ENCODE measurements at places on chromosomes 3 and 15.

- no peak for DNase-seq
Observed at GRCh38 chr3:25150199-25150598, 277.9 kb upstream of the RARB start.

DNA sequence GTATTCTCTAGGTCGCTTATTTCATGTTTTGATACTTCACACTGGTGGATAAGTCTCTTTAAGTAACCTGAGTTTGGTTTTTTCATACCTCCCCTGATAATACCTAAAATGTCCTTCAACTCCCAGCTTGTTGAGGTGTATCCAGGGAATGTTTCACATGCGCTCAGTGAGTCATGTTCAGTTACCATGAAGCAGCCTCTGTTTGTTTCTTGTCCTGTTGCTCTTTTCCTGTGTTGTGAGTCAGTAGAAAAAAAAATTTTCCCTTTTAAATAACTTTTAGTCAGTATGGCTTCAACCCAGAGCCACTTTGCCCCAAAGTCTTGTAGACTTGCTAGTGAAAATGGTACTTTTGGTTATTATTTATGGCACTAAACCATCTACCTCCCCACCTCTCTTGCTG lies 278.4 kb upstream of the ZPLD1 start:
- no peak for DNase-seq

- DNase-seq, result no peak
Observed at GRCh38 chr3:140924097-140924873, 17.4 kb upstream of the SLC25A36 start.

DNA sequence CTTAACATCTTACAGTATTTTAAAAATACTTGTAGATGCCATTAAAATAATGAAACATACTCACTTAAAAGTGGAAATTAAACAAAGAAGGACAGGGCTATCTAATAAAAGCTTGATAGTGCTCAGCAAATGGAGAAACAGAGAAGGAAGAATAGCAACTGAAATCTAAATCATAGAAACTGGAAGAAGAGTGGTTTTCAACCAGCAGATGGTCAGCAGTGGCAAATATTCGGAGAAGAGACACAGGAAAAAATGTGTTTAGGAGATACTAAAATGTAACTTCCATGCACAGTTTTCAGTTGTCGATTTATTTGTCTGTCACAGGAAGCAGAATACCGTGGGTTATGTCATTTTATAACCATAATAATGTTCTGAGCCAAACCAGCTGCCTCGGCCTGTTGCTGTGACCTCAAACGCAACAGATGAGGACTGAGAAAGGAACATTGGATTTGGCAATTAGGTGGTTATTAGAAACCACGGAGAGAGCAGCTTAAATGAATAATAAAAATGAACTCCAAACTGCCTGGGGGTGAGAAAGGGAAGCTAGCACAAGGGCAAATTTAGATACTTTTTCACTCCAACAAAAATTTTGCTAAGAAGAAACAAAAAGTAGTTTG lies 246.6 kb upstream of the KCNMB2 start:
- DNase-seq, result no peak

- DNase-seq, result no peak
Observed at GRCh38 chr15:51191766-51192165, 97.1 kb upstream of the TNFAIP8L3 start.

GRCh38 chr3:141708367-141708766 lies 29.7 kb upstream of the RNF7 start:
- DNase-seq, result no peak

GRCh38 chr15:69337138-69337537 lies 38.4 kb downstream of the PAQR5 start:
- no peak for DNase-seq

DNA sequence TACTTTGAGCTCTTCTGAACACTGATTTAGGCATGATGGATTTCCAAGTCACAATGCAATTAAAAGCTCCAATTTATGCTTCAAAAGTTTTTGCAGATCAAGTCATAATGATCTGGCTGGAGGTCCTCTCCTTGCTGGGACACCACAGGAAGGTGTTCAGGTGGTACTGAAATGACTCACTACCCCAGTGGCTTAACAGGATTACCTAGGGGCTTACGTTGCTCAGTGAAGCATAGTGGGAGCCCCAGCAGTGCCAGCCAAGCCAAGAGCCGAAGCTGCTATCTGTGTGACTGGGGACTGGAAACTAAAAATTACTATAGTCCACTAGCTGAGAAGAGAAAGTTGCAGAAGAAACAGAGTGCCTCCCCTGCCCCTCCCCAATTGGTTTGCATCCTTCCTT lies 110.1 kb upstream of the LPP start:
- no peak for DNase-seq

- DNase-seq, result no peak
Observed at GRCh38 chr3:28042095-28042635, 199.3 kb upstream of the CMC1 start.

GRCh38 chr3:52707585-52707984 lies 1.7 kb downstream of the SPCS1 start:
- DNase-seq, result no peak

DNA sequence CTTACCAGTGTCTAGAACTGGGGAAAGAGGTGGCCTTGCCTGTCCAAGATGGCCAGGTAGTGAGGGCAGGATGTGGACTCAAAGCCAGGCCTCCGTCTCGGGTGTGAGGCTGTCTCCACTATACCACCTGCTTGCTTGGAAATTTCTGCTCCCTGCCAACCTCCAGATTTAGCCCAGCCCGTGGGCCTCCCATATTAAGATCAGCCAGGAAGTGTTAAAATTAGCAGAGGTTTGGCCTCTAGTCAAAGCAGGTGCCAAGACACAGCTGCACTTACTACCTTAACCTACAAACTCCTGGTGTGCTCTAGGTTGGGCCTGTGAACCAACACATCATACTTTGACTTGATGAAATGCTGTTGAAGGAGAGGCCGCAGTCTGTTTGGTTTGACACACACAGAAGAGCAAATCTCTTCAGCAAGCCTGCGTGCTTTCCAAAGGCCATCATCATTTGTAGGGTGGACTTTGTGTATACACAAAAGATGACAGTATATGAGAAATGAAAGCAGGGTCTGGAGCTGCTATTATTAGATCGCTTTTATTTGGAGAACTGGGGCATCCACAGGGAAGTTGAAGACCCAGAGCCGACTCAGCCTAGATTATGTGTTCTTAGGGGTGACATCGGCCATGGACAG lies 206.5 kb downstream of the XXYLT1 start:
- DNase-seq, result no peak

DNA sequence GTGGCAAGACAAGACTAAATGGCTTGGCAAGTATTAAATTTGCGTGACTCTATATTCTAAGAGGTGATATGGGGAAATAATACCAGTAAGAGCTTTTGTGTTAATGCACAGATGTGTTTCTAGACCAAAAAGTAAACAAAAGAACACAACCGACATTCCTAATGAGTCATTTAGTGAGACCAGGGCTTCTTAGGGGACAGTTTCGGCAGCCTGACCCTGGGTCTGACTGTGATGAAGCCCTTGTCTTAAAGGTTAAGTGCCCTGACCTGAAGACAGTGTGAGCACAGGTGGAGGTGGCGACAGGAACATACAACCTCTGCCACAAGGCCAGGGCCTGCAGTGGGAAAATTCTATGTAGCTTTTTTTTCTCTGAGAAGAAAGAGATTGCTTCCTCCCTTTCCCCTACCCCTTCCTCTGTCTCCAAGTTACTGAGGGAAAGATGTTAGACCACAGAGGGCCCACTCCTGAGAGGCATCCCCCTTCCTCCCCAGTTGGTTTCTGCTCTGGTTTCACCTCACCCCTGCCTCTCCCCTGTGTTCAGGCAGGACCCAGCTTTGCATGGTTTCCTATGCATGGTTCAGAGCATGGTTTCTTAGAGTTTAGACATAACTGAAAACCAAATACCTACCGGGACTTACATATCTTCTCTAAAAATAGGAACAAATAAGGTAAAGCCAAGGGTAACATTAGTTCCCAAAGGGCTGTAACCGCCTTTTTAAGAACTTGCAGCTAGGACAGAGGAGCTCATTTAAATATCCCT lies 24.8 kb upstream of the CMTM7 start:
- no peak for DNase-seq

GRCh38 chr3:21310161-21310560 lies 440.8 kb downstream of the ZNF385D start:
- no peak for DNase-seq

DNA sequence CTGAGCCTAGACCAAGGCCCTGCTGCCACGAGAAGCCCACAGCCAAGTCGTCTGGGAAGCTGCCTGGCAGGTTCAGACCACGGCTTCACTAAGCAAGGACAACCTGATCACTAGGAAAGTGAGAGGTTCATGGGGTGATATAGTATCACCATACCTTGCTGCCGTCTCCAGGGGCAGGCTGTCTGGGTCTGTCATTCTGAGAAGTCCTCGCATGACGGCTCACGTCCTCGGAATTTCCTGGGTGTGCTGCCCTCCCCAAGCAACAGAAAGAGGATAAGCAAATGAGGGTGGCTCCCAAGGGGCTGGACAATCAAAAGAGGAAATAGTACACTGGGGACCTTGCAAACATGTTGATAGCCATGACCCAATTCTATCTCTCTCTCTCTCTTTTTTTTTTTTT lies 207.4 kb upstream of the IGF1R start:
- DNase-seq, result no peak

DNA sequence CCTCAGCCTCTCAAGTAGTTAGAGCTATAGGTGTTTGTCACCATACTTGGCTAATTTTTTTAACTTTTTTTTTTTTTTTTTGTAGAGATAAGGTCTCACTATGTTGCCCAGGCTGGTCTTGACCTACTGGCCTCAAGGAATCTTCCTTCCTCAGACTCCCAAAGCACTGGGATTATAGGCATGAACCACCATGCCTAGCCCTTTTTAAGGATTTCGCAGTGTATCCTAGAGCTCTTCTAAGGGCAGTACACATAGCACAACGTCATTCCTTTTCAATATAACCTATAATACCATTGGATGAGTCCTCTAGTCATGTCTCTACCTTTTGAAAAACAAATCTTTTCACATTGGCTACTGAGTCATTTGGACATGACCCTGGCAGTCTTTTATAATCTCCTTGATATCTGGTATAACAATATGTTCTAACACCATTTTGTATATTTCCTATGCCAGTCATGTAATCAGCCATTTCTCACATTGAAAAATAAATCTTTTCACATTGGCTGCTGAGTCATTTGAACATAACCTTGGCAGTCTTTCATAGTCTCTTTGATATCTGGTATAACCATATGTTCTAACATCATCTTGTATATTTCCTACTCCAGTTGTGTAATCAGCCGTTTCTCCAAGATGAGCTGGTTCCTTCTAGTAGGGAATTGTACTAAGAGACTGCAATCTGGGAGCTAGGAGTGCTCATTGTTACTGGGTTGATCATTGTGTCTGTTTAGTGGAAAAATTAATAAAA lies 944.7 kb downstream of the MCTP2 start:
- no peak for DNase-seq

- no peak for DNase-seq
Observed at GRCh38 chr3:190384309-190384756, 3.6 kb upstream of the CLDN16 start.

GRCh38 chr3:79012530-79012913 lies 755.3 kb downstream of the ROBO1 start:
- DNase-seq, result no peak

- no peak for DNase-seq
Observed at GRCh38 chr3:197734667-197735318, 1.9 kb downstream of the RUBCN start.

DNA sequence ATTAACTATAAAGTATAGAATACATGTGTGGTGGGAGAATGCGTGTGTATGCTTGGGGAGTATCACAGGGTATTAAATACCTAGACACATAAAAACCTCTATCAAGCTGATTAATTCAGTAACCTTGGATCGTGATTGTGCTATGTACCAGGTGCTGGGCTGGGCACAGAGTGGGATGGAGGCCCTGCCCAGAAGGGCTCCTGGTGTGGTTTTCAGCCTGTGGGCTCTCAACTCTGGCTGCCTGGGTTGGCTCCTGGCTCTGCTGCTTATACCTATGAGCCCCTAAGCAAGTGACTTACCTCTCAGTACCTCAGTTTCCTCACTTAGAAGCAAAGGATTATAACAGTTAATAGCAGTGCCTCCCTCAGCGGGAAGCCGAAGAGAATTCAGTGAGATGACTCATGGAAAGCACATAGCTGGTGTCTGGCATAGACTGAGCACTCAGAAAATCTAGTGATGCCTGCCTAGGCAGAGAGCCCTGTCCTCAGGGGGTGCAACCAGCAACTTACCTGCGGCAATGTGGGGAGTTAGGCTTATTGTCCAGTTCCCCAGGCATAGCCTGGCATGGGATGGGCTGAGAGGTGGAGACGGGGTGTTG lies 90.6 kb upstream of the MYZAP start:
- no peak for DNase-seq

- DNase-seq, result no peak
Observed at GRCh38 chr3:16936233-16936632, 51.5 kb downstream of the PLCL2 start.

- DNase-seq, result no peak
Observed at GRCh38 chr15:70879401-70879800, 12.8 kb downstream of the THAP10 start.

GRCh38 chr3:136184703-136185102 lies 11.4 kb downstream of the MSL2 start:
- DNase-seq, result no peak

GRCh38 chr3:42602961-42603360 lies 2.5 kb downstream of the NKTR start:
- no peak for DNase-seq

DNA sequence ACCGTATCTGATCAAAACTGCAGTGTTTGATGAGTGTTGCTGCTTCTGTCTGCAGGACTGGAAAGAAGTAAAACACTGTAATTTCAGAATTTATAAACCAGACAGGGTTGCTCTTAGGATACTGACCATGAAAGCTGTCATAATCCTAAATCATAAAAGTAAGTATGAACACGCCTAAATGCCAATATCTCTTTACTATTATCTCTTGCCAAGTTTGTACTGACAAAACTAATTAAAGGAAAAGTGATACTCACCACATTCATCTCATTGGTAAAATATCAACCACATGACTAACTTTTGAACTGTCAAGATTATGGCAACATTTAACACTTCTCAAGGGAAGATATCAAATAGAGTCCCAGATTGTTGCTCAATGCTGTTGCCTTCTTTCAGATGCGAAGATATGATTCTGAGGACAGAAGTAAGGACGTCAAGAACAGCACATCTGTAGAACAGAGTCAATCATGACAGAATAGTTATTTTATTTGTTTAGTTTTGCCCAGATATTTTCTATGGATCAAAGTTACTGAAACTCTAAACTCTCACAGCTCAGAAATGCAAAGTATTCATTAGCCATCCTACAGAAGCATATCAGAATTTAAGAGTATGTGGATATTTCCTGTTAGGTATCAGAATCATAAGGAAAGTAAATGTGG lies 61.4 kb upstream of the COL8A1 start:
- DNase-seq, result no peak

DNA sequence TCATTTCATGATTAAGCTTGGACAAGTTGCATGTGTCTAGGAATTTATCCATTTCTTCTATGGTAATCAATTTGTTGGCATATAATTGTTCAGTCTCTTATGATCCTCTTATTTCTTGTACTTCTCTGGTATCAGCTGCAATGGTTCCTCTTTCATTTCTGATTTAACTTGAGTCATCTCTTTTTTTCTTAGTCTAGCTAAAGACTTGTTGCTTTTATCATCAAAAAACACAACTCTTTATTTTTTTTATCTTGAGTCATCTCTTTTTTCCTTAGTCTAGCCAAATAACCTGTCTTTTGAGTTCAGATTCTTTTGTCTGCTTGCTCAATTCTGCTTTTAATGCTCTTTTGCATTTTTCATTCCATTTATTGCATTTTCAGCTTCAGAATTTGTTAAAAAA lies 37.3 kb downstream of the UBE3A start:
- no peak for DNase-seq

GRCh38 chr3:107599772-107600145 lies 77.0 kb downstream of the BBX start:
- no peak for DNase-seq

- DNase-seq, result no peak
Observed at GRCh38 chr15:48765022-48765421, 45.8 kb downstream of the CEP152 start.

- no peak for DNase-seq
Observed at GRCh38 chr3:155232605-155233004, 60.9 kb downstream of the STRIT1 start.
